A549 treated with Mapracorat at 1 μM for 4 hours (cell line): ENCODE measurements at places on chromosomes 3 and 15. TPM values are rescaled to one million over a fixed set of nuclear protein-coding genes. Genes with fewer than 3 reads are reported as not detected.

TGM5 gene
- not detected in 5 replicates for total RNA-seq

SPATA12 gene
- total RNA-seq = 0.36 to 0.62 TPM (median 0.37 TPM) in 5 replicates

FBXL2 gene
- 5.5 to 8.3 TPM (median 7.5 TPM) in 5 replicates for total RNA-seq

KATNBL1 gene
- total RNA-seq = 24.0 to 33.2 TPM (median 31.4 TPM) in 5 replicates

PSTPIP1 gene
- total RNA-seq = not detected in 5 replicates

CSPG4 gene
- 0.06 to 0.13 TPM (median 0.10 TPM) in 5 replicates for total RNA-seq

CPLX3 gene
- 0.08 to 0.09 TPM in 2 of 5 replicates, not detected in the others for total RNA-seq

COL8A1 gene
- total RNA-seq = not detected in 5 replicates

SPINK8 gene
- not detected in 5 replicates for total RNA-seq

BRK1 gene
- total RNA-seq = 167 to 178 TPM (median 176 TPM) in 5 replicates

BTLA gene
- total RNA-seq = not detected in 5 replicates

BFSP2 gene
- not detected in 5 replicates for total RNA-seq

FILIP1L gene
- total RNA-seq = 0.08 to 0.29 TPM (median 0.21 TPM) in 5 replicates

SOX2 gene
- total RNA-seq = 0.45 to 0.53 TPM (median 0.49 TPM) in 5 replicates

GOLGA6D gene
- total RNA-seq = 0.07 to 0.14 TPM in 2 of 5 replicates, not detected in the others
